ENCODE measurements at places on chromosomes 12 and 14.
A peak's percentile ranks its signal among the peaks of the same experiment; 100 is the strongest.

DNA sequence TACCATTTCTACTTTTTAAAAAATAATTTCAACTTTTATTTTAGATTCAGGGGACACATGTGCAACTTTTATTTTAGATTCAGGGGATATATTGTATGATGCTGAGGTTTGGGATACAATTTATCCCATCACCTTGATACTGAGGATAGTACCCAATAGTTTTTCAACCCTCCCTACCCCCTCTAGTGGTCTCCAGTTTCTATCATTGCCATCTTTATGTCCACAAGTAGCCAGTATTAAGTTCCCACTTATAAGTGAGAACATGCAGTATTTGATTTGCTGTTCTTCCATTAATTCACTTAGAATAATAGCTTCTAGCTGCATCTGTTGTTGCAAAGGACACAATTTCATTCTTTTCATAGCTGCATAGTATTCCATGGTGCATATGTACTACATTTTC lies 162.5 kb downstream of the ANKS1B start:
- H3K27ac ChIP-seq, result no peak overlapping the region
- no peaks in the 10 kb centered on the region for H3K36me3 ChIP-seq
- DNase-seq, result no peak
- H3K27me3 ChIP-seq, result no peaks in the 10 kb centered on the region

DNA sequence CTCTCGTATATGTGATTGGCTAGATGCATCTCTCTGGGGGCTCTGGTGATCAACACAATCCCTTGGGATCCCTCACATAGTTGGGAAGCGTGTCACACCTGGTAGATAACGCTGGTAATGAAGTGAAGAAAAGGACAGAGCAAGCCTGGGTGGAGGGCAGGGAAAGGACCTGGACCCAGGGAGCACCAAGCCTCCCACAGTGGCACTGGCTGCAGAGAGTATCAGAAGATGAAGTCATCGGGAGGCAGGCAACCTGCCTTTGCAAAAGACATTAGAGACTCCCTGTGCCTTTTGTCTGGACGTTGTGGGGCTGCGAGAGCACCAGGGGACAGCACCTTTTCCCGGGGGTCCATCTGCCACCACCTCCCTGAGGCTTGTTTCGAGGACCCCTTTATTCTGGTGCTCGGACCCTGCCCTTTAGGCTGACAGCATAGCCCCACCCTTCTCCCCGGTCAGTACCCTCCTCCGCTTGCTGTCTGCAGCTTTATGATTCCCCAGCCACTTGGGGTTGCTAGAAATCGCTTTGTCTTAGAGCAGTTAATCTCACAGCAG lies 116.4 kb downstream of the EML1 start:
- H3K27ac ChIP-seq, result no peak overlapping the region
- no peaks in the 10 kb centered on the region for H3K4me1 ChIP-seq
- H3K36me3 ChIP-seq, result peaks cover 31% of the 10 kb centered on the region
- H3K4me3 ChIP-seq, result no peak overlapping the region
- no peaks in the 10 kb centered on the region for H3K27me3 ChIP-seq

GRCh38 chr14:74203639-74204038 lies 35.6 kb upstream of the VSX2 start:
- peaks cover 3% of the 10 kb centered on the region for H3K4me1 ChIP-seq
- H3K27me3 ChIP-seq, result peaks cover 2% of the 10 kb centered on the region
- H3K4me3 ChIP-seq, result no peak overlapping the region
- peaks cover 7% of the 10 kb centered on the region for H3K36me3 ChIP-seq
- no peak for DNase-seq

DNA sequence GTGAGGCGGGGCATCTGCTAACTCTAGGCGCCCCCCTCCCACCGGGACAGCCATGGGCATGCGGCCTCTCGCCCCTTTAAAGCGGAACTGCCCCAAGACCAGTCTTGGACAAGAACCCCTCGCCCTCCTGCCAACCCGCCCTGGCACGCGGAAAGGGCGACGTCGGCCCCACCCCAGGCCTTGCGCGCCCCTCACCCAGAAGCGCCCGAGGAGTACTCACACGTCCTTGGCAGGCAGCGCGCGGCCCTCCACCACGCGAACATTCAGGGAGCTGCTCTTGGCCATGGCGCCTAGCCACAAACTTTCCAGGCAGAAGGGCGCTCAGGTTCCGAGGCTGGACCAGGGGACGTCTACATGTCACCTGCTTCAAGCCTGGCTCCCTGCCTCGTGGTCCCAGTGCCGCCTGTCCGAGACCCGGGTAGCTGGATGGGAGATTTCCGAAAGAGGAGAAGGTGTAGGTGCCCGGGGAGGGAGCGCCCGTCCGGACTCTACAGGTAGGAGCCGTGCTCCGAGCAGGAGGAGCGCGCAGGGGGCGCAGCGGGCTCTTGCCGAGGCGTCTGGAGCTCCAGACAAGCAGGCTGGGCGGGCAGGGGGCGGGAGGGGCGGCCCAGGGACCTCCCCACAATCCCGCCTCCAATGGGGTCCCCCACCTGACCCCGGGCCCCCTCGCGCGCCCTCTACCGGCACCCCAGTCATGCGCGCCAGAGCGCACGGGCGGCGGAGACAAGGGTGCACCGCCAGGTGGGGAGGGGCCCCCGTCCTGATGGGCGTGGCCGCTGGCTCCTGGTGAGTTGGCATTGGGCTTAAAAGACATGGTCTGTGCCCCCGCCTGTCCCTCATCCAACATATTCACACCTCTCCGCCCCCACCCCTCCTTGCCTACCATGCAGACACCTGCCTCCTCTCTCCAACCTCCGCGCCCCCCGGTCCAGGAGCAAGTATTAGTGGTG lies at the start of gene RASAL1:
TSS of gene RASAL1 (minus strand) at position 584 of the 950 bp plus-strand sequence. CDS start at position 285, 299 bp downstream.
- H3K4me1 ChIP-seq, result peaks cover 5% of the 10 kb centered on the region
- no peak within 1 kb of the TSS for H3K27ac ChIP-seq

- H3K27me3 ChIP-seq, result no peaks in the 10 kb centered on the region
- no peak overlapping the region for H3K27ac ChIP-seq
- no peak overlapping the region for H3K4me3 ChIP-seq
- no peaks in the 10 kb centered on the region for H3K36me3 ChIP-seq
- H3K4me1 ChIP-seq, result peaks cover 13% of the 10 kb centered on the region
Measured at GRCh38 chr14:85295318-85295717, 234.6 kb upstream of the FLRT2 start.

- no peaks in the 10 kb centered on the region for H3K36me3 ChIP-seq
- peak overlapping the region; percentile 91 for H3K27ac ChIP-seq
- H3K4me1 ChIP-seq, result peaks cover 54% of the 10 kb centered on the region
- no peak for DNase-seq
Measured at GRCh38 chr12:6376079-6376869, 911 bp upstream of the SCNN1A start.

DNA sequence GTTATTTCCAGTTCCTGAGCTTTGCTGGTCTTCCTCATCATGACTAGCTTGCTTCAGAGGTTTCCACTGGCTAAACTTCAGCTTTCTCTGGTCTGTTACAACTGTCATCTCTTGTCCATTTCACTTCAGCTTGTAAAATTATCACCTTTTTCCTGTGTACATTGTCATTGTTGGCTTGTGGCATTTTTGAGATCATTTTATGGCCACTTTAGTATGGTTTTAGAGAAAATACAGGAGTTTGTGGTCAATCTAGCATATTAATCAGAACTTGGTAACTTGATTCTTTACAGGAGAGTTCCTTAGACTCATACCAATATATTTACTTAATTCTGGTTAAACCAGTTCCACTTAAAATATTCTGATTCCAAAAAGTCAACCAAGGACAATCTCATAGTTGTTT lies 235.9 kb upstream of the KITLG start:
- DNase-seq, result no peak
- H3K27me3 ChIP-seq, result peaks cover 18% of the 10 kb centered on the region
- no peaks in the 10 kb centered on the region for H3K36me3 ChIP-seq
- no peak overlapping the region for H3K4me3 ChIP-seq

DNA sequence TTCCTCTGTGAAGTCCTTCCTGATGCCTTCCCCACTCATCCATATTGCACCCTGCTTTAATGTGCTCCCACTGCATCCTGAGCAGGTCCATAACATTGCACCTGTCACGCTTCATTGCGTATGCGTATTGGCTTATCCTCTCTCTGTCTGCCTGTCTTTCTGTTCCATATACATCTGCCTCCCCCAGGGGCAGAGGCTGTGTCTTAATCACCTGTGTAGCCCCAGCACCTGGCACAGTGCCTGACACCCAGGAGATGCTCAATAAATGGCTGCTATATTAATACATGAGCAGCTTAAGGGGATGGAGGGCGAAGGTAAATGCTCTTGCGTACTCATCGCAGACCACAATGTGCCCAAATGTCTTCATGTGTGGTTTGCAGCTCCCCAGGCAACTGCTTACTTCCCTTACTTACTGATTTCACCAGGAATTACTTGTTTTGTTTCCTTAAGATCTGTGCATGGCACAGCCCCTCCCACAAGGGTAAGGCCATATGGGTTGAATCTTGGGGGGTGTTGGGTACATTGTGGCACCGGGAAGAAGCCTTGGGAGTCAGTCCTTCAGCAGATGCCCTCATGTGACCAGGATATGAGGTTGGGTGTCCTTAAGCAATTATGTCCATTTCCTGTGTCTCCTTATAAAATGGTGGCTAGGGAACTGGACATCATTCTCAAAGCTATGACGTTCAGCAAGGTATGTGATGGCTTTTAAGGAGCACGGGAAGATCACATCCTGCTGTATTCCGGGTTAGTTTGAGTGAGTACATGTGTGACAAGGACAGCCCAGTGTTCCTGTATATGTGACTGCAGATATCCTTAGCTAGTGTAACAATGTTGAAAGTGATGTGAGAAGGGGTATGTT lies 848 bp upstream of the CPNE6 start:
- no peak for DNase-seq
- H3K27me3 ChIP-seq, result peaks cover 13% of the 10 kb centered on the region
- H3K27ac ChIP-seq, result no peak overlapping the region
- H3K4me3 ChIP-seq, result no peak overlapping the region
- no peaks in the 10 kb centered on the region for H3K4me1 ChIP-seq
- no peaks in the 10 kb centered on the region for H3K36me3 ChIP-seq

- H3K27ac ChIP-seq, result no peak overlapping the region
- H3K4me1 ChIP-seq, result peaks cover 4% of the 10 kb centered on the region
- H3K27me3 ChIP-seq, result no peaks in the 10 kb centered on the region
- H3K36me3 ChIP-seq, result no peaks in the 10 kb centered on the region
- no peak overlapping the region for H3K4me3 ChIP-seq
Measured at GRCh38 chr12:70049596-70050360, 193.5 kb upstream of the CNOT2 start.

DNA sequence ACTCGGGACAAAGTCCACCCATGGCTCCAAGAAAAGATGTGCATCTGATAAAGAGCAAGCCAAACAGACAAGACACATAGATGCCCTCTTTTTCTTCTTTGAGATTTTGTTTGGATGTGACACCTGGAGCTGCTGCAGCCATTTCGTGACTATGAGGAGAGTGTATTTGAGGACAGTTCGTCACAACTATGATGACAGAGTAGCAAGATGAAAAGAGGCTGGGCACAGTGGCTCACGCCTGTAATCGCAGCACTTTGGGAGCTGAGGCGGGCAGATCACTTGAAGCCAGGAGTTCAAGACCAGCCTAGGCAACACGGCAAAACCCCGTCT lies 21.5 kb downstream of the LGMN start:
- no peaks in the 10 kb centered on the region for H3K27me3 ChIP-seq
- peaks cover 36% of the 10 kb centered on the region for H3K36me3 ChIP-seq
- no peak for DNase-seq
- H3K4me1 ChIP-seq, result peaks cover 20% of the 10 kb centered on the region
- H3K27ac ChIP-seq, result no peak overlapping the region

GRCh38 chr14:31968107-31968810 lies 108.8 kb upstream of the ARHGAP5 start:
- no peaks in the 10 kb centered on the region for H3K27me3 ChIP-seq
- no peak for DNase-seq
- H3K4me3 ChIP-seq, result no peak overlapping the region
- H3K4me1 ChIP-seq, result peaks cover 27% of the 10 kb centered on the region
